ENCODE measurements at places on chromosomes 12 and 14. TPM values are rescaled to one million over a fixed set of nuclear protein-coding genes. Genes with fewer than 3 reads are reported as not detected.
A peak's percentile ranks its signal among the peaks of the same experiment; 100 is the strongest.

The DIO2 gene
- total RNA-seq: 3.3 TPM

The FGF23 gene
- not detected for total RNA-seq

The MARS1 gene
- 68.6 TPM for total RNA-seq

The SUOX gene
- 46.1 TPM for total RNA-seq

The MANSC1 gene
- 16.6 TPM for total RNA-seq

The FAM186B gene
- 0.10 TPM for total RNA-seq

The CEP83 gene
- 19.5 TPM for total RNA-seq

The BDKRB2 gene
- 3.4 TPM for total RNA-seq

The GPR68 gene
- total RNA-seq: 2.0 TPM

The GLIPR1 gene
- 20.7 TPM for total RNA-seq

The CFAP54 gene
- 21.3 TPM for total RNA-seq

The FOXG1 gene
- total RNA-seq: not detected

The FGF6 gene
- total RNA-seq: not detected

The ST8SIA1 gene
- total RNA-seq: 38.6 TPM

The CCDC198 gene
- total RNA-seq: 2.1 TPM

The RBM19 gene
- 24.9 TPM for total RNA-seq

GRCh38 chr12:6538420-6539313, 4.3 kb downstream of the GAPDH start:
- DNase-seq: no peak

- peak; percentile 77 for DNase-seq
Measured at GRCh38 chr14:33567023-33567728, 383.7 kb downstream of the EGLN3 start.

- no peak for DNase-seq
Measured at GRCh38 chr14:21825149-21825743, 151.6 kb upstream of the OR4E1 start.

DNA sequence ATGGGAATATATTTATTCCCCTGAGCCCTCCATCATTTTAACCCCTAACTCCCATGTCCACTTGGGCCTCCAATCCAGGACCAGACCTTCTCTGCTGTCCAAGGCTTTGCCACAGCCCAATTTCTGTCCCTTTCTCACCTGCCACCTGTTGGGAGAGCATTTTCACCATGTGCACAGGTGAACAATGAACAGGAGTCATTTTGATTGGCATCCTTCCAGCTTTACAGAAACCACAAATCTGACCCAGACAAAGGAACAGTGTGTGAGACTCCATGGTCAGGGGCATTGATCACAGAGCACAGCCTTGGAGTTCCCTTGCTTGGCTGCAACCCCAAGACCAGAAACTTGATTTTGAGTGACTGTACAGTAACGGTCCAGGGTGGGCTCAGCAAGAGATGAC, 91.9 kb downstream of the CRACR2A start:
- no peak for DNase-seq

DNA sequence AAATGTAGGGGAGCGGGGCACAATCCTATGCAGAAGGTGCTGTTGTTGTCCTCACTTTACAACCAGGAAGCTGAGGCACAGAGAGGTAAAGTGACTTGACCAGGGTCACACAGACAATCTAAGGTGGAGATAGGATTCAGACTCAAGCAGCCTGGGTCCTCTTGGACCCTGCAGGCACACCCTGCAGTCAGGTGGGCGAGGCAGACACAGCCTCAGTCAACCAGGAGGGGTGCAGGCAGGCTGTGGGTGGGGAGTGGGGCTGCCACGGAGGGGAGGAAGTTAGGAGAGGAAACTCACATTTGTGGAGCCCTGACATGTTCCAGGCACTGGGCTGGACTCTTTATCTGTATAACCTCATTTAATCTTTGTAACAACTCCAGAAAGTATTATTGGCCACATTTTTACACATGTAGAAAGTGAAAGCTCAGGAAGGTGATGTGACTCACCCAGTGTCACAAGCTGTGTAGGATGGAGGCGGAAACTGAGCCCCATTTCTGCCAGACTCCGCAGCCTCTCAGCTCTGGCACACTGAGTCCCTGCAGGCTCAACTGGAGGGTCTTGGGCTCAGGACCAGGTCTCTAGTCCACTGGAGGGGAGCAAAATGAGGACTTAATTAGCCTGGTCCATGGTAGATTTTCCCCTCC, 24.9 kb upstream of the CHGA start:
- DNase-seq: no peak

DNA sequence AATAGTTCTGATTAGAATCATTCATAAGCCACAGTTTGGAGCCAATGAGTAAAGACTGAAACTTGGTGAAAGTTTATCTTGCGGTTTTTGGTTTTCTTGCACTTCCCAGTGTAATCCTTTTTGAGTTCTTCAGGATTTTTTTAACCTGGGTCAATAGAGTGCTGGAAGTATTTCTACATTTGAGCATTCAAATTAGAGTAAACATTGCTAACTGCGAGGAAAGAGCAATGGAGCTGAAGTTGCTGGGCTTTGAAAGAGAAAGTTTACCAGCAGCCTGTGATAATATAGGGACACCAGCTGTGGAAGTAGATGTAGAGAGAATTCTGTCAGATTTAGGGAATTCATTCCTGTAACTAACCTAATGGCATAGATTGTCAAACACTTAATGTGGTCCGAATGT, 30.3 kb downstream of the ANO6 start:
- no peak for DNase-seq

- DNase-seq: no peak
Measured at GRCh38 chr12:132084621-132085290, 59.4 kb downstream of the DDX51 start.

- no peak for DNase-seq
Measured at GRCh38 chr14:33493266-33493665, 457.6 kb downstream of the EGLN3 start.

DNA sequence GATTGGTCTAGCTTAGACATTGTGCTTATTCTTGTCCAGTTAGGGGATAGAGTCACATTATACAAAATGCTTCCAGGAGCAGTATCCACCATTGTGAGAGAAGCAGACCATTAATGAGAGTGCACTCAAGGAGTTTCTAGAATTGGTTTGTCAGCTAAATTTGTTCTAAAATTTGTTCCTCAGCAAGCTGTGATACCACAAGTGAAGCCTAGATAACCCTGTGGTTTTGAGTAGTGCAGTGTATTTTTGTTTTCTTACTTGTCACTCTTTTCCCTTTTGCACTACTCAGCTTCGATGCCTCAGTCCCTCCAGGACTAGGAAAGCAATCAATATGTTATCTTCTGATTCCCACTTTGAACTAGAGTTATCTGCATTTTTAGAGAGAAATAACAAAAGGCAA, 42.5 kb upstream of the AKAP6 start:
- no peak for DNase-seq

GRCh38 chr14:75559451-75560222, 18.8 kb upstream of the FLVCR2 start:
- DNase-seq: no peak

- DNase-seq: no peak
Measured at GRCh38 chr14:104320611-104321086, 182.3 kb downstream of the KIF26A start.

- DNase-seq: no peak
Measured at GRCh38 chr12:104863296-104863948, 94.7 kb downstream of the SLC41A2 start.

- DNase-seq: no peak
Measured at GRCh38 chr14:23115918-23116317, 3.1 kb downstream of the CEBPE start.

- peak; percentile 70 for DNase-seq
Measured at GRCh38 chr14:103445806-103446205, 60.6 kb downstream of the MARK3 start.

- DNase-seq: peak; percentile 92
Measured at GRCh38 chr14:92603309-92604242, 90.0 kb downstream of the RIN3 start.

- no peak for DNase-seq
Measured at GRCh38 chr14:96002498-96002884, 36.7 kb upstream of the C14orf132 start.

DNA sequence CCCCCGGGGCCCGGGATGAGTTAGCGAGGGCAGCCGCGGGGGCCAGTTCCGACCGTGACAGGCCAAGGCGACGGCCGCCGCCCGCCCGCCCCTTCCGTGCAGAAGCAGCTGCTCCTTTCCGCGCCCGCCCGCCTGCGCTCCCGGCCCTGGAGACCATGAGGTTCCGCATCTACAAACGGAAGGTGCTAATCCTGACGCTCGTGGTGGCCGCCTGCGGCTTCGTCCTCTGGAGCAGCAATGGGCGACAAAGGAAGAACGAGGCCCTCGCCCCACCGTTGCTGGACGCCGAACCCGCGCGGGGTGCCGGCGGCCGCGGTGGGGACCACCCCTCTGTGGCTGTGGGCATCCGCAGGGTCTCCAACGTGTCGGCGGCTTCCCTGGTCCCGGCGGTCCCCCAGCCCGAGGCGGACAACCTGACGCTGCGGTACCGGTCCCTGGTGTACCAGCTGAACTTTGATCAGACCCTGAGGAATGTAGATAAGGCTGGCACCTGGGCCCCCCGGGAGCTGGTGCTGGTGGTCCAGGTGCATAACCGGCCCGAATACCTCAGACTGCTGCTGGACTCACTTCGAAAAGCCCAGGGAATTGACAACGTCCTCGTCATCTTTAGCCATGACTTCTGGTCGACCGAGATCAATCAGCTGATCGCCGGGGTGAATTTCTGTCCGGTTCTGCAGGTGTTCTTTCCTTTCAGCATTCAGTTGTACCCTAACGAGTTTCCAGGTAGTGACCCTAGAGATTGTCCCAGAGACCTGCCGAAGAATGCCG, 699 bp downstream of the MGAT2 start:
- no peak for DNase-seq

DNA sequence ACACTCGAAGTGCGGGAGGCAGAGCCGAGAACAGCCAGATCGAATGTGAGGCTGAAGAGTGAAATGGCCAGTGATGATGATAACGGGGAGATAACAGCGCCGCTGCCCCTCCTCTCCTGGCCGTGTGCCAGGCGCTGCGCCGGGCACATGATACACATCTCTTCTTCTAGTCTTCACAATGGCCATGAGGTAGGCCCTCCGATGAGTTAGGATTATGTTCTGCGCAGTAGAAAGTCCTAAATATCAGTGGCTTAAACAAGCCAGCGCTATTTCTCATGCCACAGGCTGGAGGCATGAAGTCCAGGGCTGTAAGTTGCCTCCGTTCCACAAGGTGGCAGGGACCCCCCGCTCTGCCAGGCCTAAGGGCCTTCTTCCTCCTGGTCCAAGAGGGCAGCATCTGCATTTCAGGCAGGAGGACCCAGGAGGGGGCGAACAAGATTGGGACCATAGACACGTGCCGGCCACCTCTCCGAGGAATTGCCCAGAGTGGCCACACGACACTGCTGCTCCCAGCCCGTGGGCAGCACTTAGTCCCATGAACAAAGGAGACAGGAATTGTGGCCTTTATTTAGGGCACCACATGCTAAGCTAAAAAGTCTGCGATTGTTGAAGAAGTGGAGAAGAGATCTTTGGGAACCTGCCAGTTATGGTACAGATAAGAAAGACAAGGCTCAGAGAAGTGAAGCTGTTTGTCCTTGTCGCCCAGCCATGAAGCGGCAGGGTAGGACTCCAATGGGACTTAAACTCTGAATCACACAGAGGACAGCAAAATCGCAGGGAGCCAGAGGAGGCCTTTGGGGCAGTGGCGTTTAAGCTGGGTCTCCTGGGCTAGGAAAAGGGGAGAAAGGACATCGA, 10.9 kb upstream of the HVCN1 start:
- DNase-seq: no peak

DNA sequence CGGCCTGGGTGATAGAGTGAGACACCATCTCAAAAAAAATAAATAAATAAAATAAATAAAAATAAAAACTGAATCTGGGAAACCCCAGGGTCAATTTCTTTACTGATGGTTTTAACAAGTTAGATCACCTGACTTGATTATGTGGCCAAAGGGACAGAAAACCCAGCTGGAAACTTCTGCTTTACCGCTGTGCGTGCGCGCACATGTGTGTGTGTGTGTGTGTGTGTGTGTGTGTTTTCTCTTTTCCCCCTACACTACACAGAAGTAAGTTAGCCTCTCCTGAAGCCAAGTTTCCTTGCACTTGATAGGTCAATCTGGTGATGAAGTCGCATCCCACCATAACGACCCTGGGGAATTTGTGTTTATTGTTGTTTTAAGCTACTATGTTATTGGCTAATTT, 105.3 kb upstream of the AMN1 start:
- no peak for DNase-seq

DNA sequence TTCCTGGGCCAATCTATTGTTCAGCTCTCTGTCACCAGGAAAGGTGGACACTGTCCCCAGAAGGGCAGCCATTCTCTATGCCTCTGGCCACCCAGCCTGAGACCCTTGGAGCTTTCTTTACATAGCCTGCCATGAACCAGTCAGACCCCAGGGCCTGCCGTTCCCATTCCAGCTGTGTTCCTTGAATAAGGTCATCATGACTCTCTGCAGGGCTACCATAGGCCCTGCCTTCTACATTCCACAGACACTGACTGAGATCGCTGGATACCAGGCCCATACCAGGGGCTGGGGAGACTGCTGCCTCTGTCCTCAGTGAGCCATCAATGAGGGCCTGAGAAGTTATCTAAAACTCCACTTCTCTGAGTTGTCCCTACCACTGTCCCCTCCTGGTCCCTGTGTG, 75.5 kb downstream of the SYNE3 start:
- no peak for DNase-seq

GRCh38 chr12:99261256-99261655, 386.3 kb upstream of the GARIN6 start:
- no peak for DNase-seq

DNA sequence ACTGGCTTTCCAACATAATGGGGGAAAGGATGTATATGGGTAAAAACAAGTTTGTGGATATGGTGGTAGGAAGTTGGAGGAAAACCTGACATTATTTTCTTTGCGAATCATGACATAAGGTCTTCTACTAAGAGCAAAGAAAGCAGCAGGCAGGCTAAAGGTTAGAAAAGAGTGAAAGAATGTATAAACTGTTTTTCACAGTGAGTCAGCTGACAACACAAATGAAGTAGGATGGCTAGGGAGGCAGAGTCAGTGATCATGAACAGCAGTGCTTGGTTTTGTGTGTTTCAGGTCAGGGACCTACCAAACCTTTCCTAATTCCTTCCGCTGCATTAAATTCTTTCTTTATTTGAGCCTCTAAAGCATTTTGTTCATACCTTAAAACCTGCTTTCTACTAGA, 46.3 kb upstream of the CATSPERB start:
- no peak for DNase-seq

DNA sequence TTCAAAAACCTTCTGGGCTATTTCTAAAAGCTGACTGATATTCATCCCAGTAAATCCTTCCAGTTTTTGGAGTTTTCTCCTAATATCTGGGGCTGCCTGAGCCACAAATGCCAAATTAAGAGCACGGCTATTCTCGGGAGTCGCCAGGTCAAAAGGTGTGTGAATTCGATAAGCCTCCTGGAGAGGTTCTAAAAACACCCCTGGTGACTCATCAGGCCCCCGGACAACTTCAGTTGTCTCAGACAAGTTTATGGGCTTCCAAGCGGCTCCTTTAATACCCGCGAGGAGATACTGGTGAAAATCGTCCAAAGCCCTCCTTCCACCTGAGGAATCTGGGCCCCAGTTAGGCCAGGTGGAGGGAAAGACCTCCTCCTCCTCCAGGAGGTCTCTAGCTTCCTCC, 677.1 kb downstream of the TMEM121 start:
- no peak for DNase-seq

GRCh38 chr14:50242566-50243310, 11.4 kb upstream of the SOS2 start:
- DNase-seq: no peak

All from spinal cord (tissue), 10 donors.